ENCODE measurements at places on chromosomes 2 and 18. TPM values are rescaled to one million over a fixed set of nuclear protein-coding genes. Genes with fewer than 3 reads are reported as not detected.

KHK gene
- total RNA-seq = 0.14 TPM

CPLX4 gene
- not detected for total RNA-seq

ZSWIM2 gene
- not detected for total RNA-seq

FAM228A gene
- not detected for total RNA-seq

TMEFF2 gene
- 5.0 TPM for total RNA-seq

MAP3K19 gene
- not detected for total RNA-seq

CHST9 gene
- total RNA-seq = 0.23 TPM

UGT1A10 gene
- not detected for total RNA-seq

PLB1 gene
- 0.10 TPM for total RNA-seq

UGT1A5 gene
- not detected for total RNA-seq
